ENCODE measurements at places on chromosomes 4 and X.
A peak's percentile ranks its signal among the peaks of the same experiment; 100 is the strongest.

DNA sequence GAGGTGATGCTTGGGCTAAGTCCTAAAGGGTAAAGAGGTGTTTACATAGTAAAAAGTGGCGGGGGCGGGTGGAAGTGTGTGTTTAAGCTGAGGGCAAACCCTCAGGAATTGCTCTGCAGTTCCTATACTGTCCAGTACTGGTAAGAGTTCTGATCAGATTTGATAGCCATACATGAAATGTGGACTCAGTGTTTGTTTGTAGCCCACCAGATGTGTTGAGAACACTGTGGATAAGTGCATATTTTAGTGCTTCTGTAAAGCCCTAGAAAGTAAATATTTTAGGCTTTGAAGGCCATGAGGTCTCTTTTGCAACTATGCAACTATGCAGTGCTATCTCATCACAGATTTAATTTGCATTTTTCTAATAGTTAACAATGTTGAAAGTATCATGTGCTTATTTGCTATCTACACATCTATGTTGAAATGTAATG, 80.7 kb upstream of the EOLA2 start:
- DNase-seq: no peak

- DNase-seq: peak; percentile 28
Observed at GRCh38 chrX:70434352-70434866, 10.2 kb upstream of the DLG3 start.

- no peak for DNase-seq
Observed at GRCh38 chrX:118329175-118329574, 16.7 kb upstream of the WDR44 start.

DNA sequence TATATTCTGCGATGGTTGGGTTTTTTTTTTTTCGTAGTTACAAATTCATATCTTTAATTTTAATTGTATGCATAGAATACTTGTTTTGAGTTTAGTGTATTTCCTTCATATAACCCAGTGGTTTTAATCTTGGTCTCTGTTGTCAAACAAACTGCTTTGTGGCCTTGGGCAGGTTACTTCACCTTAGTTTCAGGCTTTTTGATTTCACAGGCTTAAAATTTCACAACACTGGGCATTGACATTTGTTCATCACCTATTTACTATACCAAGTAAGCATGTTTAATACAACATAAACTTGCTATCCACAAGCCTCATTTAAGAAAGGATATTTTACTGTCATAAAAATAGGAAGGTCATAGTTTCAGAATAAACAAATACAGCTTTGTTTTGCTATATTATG, 14.7 kb downstream of the RAPGEF2 start:
- no peak for DNase-seq

- DNase-seq: no peak
Observed at GRCh38 chr4:141739636-141740035, 103.3 kb downstream of the IL15 start.

GRCh38 chrX:29671421-29671820, 543.9 kb upstream of the MAGEB2 start:
- no peak for DNase-seq

GRCh38 chrX:109974906-109975655, 27.8 kb upstream of the TMEM164 start:
- no peak for DNase-seq

- no peak for DNase-seq
Observed at GRCh38 chrX:56817179-56817578, 88.1 kb downstream of the NBDY start.

GRCh38 chr4:54730581-54730980, 72.8 kb downstream of the KIT start:
- DNase-seq: no peak

- DNase-seq: peak; percentile 2
Observed at GRCh38 chr4:150828159-150828558, 186.9 kb downstream of the LRBA start.

DNA sequence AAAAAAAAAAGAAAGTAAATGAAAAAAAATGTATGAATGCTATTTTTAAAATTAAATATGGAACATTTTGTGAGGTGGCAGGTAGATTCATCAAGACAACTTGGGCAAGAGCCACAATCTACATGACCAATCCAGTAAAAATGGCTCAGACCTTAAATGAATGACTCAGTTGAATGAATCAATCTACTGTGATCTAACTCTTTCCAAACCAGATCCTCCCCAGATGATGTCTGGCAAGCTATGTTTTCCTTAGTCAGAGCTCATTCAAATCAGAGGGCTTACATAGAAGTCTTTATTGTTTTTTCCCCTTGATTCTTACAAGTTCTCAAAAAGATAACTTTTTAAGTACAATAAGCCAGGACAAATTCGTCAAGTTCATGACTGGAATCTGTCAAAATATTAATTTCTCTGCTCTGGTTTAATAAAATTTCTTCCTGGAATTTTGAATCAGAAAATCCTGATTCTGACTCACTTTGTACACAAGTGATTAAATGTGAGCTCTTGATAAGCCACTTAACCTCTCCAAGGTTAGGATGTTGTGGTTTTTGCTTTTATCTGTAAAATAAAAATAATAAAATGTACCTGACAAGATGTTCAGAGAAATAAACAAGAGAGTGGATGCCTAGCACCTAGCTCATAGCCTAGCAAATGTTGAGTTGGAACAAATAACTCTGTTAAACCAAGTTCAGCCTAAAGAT, 105.6 kb upstream of the SMIM31 start:
- DNase-seq: no peak

GRCh38 chr4:88989990-88990389, 67.0 kb downstream of the FAM13A start:
- DNase-seq: no peak

DNA sequence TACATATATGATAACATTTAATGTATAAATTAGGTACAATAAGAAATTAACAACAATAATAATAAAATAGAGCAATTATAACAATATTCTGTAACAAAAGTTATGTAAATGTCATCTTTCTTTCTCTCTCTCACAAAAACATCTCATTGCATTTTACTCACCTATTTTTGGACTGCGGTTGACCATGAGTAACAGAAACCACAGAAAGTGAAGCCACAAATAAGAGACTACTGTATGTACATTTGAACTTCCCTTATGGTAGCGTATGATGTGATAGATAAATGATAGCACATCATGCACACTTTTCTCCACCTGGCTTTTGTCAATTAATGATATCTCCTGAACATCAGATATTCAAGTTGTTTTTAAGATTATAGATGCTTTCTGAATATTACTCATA, 80.5 kb downstream of the HNRNPD start:
- DNase-seq: no peak

GRCh38 chr4:47713129-47713834, 124.6 kb downstream of the CORIN start:
- no peak for DNase-seq

- no peak for DNase-seq
Observed at GRCh38 chr4:58809366-58809765, 1699.2 kb upstream of the IGFBP7 start.

- DNase-seq: no peak
Observed at GRCh38 chrX:41329101-41329500, 4.9 kb upstream of the DDX3X start.

- DNase-seq: no peak
Observed at GRCh38 chrX:65706041-65706828, 38.8 kb downstream of the MSN start.

- no peak for DNase-seq
Observed at GRCh38 chrX:126485409-126485808, 67.2 kb downstream of the DCAF12L1 start.

- DNase-seq: no peak
Observed at GRCh38 chrX:124476562-124476961, 130.2 kb downstream of the SH2D1A start.

- DNase-seq: no peak
Observed at GRCh38 chr4:28973587-28974350, 1746.4 kb upstream of the PCDH7 start.

- DNase-seq: no peak
Observed at GRCh38 chrX:9562851-9563250, 98.0 kb downstream of the TBL1X start.

- no peak for DNase-seq
Observed at GRCh38 chr4:68074397-68074796, 55.3 kb downstream of the TMPRSS11F start.

- no peak for DNase-seq
Observed at GRCh38 chr4:127548990-127549925, 83.5 kb upstream of the INTU start.

DNA sequence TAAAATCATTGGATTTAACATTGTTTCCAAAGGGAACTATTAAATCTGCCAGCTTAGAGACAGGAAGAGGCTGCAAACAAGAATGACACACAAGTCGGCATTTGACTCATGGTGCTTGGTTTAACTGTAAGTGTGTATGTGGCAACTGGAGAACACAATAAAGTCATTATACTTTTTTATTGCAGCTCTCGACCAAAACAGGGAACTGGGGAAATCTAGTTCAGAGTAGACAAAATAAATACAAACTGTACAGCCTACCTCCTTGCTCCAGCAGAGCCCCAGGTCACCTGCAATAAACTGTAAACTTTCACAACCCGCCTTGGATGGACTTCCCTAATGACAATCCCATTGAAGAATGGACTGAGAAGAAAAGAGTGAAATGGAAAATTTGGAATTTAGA, 24.0 kb downstream of the NPY5R start:
- no peak for DNase-seq

GRCh38 chr4:137614491-137614890, 82.2 kb upstream of the PCDH18 start:
- no peak for DNase-seq

GRCh38 chr4:77600521-77601451, 4.8 kb upstream of the CXCL13 start:
- no peak for DNase-seq

DNA sequence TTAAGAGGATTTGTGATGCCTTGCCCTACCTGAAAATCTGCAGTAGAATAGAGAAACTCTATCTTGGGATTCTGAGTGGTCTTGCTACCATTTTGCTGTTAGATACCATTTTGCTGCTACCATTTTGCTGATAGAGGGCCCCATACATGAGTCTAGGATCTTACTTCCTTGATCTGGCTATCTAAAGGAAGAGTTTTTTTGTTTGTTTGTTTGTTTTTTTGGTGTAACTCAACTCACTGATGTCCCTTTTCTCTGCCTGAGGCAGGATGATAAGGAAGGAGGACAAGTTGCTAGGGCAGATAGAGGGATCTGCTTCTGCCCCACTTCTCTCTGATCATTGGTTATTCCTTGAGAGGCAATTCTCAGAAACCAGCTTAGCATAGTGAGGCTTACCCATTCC, 31.0 kb downstream of the XK start:
- no peak for DNase-seq

DNA sequence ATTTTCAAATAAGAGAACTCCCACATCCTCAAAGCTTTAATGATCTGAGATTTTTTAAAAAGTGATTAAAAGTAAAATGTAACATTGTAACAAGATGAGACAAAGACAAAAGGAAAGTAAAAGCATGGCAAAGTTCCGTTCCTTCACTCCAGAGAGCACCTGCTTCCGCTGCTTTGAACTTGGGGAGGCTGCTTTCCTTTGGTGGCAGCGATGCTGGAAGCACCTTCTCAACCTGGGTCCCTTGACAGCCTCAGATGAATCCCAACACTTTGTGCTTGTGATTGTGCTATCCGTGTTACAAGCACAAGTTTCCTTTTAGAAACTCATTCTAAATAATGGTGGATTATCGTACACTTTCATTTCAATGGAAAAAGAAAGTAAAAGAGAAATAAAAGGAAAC, 59.7 kb downstream of the HADH start:
- DNase-seq: no peak

DNA sequence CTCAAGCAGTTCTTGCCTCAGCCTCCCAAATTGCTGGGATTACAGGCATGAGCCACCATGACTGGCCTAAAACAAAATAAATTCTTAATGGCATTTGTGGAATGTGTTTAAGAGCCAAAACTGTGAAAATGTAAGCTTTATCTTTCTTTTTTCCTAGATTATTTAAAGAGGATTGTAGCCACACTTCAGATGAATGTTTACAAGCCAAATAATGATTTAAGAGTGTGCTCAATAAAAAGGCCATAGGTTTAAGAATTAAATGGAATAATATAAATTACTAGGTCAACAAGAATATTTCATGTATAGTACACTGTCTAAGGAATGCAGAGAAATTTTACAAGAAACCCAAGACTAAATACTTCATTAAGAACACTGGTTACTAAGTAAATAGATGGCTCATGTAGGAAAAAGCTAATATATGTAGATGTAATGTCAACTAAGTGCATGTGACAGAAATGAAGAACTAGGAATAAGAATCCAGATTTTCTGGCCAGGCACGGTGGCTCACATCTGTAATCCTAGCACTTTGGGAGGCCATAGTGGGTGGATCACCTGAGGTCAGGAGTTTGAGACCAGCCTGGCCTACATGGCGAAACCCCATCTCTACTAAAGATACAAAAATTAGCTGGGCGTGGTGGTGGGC, 21.3 kb upstream of the UGDH start:
- DNase-seq: no peak

GRCh38 chrX:69298466-69299140, 133.3 kb upstream of the PJA1 start:
- DNase-seq: no peak

- no peak for DNase-seq
Observed at GRCh38 chr4:172709376-172709775, 459.2 kb upstream of the GALNT7 start.

DNA sequence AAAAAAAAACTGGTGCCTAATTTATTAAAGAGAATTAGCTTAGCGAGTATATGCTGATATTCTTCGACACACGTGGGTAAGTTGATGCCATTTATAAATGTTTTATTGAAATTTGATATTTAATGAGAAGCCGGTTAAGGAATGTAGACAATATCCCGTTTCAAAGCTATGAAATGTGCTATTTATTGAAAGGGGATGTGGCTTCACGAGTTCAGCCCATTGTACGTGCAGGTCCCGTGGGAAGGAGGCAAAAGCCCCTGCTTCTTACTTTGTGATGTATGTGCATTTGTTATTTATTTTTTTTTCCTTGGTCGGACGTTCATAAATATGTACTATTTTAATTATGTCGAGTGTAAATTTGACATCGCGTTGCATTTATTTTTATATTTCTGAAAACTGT, 20.2 kb downstream of the SHOX start:
- DNase-seq: no peak

- DNase-seq: no peak
Observed at GRCh38 chr4:141275834-141276233, 55.1 kb downstream of the ZNF330 start.

DNA sequence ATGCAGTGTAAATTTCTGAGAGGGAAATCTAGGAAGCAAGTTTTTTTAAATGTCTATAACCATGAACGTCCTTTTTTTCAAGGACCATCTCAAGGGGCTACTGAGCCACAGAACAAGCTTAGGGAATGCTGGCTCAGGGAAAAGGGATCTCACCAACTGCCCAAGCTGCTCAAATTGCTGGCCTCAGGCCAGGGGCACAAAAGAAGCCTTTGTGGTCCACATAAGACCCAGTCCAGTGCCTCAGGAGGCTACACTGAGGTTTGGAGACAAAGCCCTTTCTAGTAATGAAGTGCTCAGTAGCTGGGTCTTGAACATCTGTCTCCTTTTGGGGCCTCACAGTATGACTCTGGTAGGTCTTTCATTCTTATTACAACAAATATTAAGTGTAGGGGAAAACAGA, 305.5 kb downstream of the RAB28 start:
- DNase-seq: no peak
